T follicular helper cell (primary cell): ENCODE measurements at places on chromosomes 5 and 9.

DNA sequence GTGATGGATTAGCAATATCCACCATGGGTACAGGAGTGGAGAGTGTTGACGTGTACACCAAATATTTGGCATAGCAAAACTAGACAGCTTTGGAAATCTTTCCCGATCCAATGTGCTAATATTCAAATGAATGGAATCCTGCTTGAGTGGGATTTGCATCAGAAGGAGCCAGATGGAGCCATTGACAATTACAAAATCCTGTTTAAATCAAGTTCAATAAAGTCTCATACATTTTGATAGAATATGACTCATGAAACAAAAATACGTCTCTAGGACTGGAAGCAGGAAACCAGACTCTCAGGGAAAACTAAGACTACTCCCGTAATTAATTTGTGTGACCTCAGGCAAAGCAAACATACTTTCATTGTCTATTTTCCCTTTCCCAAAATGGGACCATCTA, 13.0 kb downstream of the TNC start:
- no peak for DNase-seq

GRCh38 chr9:88006511-88007290, 32.4 kb upstream of the CDK20 start:
- DNase-seq = no peak

DNA sequence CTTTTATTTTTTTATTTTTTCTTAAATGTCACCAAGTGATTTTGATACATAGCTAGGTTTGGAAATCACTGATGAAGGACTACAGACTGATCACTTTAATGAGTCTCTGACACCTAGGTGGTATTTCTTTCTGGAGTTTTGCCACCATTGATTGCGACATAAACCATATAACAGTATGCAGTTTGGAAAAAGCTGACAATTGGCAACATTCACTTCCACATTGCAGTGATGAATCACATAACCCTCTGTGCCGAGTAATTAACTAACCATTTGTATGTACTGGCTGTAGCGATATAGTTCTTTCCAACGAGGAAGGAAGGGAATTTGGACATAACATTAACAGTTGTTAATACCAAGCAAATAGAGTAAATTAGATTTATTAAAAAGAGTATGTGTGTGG, 222.9 kb upstream of the EFNA5 start:
- no peak for DNase-seq

DNA sequence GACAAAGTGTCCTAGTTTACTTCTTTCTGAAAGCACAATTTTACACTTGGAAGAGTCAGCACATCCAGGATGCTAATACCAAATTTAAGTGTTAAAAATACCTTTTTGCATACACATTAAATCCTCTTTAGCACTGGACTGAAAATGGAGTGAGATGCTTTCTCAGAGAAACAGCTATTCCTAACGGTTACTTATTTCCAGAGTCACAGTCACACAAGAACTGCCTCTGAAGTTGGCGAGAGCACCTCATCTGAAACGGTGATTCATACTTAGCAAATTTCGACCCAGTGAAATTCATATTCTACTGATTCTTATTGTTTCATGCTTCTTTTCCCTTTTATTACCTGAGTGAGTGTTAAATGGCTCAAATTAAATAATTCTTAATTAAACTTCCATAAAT, 12.2 kb downstream of the CDH18 start:
- no peak for DNase-seq

- DNase-seq = no peak
These were observed 197.9 kb downstream of the KCTD16 start for GRCh38 chr5:144368556-144368955.

DNA sequence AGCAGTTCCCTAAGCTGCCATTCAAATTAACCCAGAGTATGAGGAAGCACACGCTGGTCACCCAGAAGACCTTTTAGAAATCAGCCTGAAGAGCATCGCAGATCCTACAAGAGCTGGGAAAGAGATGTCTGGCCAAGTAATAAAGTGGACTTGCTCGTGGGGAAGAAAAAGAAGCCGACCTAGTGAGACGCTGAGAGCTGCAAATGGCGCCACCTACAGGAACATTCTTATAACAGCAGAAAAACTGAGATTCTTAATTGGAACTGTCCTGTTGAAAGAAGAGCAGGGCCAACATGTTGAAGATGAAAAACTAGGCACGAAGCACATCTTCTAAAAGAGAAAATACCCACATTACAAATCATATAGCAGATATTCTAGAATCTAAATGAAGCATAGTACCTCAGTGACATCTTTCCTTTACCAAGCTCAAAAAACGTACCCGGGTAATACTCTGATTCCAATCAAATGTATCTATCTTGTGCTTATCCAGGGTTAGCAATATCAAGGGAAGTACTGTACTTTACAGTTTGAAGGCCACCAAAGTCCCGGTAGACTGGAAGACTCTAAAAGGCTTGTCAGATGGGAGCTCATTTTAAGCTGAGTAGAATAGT, 3.9 kb upstream of the GNAQ start:
- DNase-seq = peak; percentile 35

GRCh38 chr5:2253040-2253975, 370.6 kb upstream of the IRX4 start:
- no peak for DNase-seq

DNA sequence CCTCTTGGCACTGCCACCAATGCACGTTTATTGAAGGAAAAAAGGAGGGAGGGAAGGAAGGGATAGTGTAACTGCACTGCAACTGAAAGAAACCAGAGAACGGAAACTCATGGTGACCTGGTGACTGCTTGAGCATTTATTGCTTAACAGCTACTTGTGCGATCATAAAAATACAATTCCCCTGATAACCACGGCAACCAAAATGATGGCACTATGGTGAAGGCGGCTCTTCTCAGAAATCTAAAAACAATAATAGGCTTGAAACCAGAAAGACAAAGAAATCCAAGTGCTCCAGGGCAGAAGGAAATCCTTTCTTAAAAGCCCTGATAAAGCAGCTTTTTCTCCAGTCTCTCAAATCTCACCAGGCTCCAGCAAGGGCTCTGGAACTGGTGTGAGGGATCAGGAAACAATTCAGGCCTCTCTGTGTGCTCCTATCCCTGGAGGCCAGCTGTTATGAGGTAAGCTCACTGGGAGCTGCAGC, 1.9 kb downstream of the FBXO10 start:
- no peak for DNase-seq

DNA sequence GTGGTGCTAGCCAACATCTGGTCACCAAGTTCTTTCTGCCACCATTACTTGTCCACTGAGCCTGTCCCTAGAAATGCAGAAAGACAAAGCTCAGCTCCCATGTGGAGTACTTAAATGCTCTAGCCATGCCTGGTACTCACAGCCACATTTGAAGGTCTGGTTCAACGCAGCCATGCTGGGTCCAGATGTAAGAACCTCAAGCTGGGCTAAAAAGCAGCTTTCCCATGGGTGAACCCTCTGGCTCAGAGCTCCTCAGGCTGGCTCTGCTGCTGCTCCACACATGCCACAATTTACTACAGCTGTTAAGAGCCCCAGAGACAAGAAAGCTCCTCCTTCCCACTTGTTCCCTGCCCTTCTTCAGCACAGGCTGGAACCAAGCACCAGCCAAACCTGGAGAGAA, 97.1 kb upstream of the LRRTM2 start:
- DNase-seq = no peak

- no peak for DNase-seq
These were observed 82.1 kb downstream of the C9orf152 start for GRCh38 chr9:110125763-110126351.

DNA sequence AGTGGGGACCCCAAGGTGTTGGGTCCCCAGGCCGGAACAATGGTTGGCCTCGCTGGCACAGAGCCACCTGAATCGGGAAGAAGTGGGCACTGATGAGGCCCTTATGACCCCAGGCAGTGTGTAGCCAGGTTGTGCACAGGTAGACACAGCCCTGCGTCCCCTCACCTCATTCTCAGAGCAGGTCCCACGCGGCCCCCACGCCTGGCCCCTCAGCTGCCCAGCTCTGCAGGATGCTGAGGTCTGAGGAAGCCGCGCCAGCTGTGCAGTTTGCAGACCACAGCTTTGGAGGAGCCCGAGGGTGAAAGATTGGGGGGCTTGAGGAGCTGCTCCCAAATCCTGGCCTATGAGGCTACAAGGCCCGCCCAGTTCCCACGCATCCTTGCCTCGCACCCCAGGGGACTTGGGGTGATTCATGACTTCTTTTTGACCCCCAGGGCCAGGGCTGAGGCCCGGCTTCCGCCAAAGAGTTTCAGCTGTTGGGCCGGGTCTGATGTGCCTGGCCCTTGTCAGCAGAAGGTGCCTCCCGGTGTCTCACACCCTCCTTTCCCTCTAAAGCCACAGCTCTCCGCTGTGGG, 87.8 kb upstream of the PHYKPL start:
- DNase-seq = no peak

DNA sequence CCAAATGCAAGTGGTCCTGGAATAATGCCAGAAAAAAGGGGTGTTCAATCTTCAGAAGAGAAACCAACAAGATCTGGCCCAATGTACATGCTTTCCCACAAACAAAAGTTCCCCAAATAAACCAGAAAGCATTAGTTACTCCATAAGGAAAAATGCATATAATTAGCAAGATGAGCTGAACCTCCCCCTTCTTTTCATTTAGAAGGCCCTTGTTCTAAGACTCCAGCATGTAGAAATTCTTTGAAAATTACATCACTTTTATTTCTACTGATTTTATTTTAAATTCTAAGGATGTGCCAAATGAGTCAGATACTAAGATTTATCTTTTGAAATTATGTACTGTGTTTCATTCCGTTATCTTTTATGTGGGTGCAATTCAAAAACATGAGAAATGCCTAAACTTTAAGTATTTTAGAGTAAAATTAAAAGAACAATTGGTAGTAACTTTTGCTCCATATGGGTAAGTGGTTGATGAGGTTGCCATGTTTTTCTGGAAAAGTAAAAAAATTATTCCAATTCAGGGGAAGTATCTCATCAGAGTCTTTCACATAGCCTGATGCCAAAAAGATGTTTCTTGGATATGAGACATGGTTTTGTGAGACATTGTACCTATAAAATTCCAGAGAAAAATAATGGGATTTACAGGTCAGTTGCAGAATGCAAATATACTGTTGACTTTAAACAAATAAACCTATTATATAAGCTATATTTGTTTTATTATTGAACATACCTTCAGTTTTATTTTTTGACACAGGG, 106.5 kb upstream of the CCDC112 start:
- no peak for DNase-seq

DNA sequence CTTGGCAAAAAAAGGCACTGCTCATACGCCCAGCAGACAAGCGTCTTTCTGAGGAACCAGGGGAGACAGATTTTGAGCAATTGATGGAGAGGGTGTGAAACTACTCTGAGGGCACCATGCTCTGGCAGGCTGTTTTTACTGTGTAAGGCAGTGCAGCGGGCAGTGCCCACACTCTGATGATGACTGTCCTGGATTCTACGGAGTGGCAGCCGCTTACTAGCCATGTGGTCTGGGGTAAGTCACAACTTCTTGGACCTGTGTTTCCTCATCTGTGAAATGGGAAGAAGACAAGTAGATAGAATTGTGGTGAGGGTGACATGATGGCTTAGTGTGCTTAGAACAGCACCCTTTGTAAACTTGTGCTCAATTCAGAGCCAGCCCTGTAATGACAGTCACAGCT, 38.8 kb downstream of the FABP6 start:
- DNase-seq = no peak

- no peak for DNase-seq
These were observed 152.3 kb downstream of the NR3C1 start for GRCh38 chr5:143251190-143251589.

GRCh38 chr5:37197340-37198050, 51.7 kb downstream of the CPLANE1 start:
- DNase-seq = no peak

DNA sequence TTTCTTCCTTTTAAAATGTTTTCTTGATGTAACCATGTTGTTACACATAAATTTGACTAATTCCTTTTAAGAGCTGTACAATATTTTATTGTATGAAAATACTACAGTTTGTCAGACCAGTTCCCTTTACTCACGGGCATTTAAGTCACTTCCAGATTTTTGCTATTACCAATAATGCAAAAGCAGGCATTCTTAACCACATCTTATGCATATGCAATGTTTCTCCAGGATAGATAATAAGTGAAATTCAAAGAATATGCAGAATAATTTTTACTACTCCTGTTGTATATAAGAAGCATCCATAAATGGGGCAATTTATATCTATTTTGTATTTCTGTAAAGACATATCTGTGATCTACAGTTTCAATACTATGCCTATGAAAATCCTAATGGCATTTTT, 77.3 kb downstream of the FNIP1 start:
- DNase-seq = no peak

DNA sequence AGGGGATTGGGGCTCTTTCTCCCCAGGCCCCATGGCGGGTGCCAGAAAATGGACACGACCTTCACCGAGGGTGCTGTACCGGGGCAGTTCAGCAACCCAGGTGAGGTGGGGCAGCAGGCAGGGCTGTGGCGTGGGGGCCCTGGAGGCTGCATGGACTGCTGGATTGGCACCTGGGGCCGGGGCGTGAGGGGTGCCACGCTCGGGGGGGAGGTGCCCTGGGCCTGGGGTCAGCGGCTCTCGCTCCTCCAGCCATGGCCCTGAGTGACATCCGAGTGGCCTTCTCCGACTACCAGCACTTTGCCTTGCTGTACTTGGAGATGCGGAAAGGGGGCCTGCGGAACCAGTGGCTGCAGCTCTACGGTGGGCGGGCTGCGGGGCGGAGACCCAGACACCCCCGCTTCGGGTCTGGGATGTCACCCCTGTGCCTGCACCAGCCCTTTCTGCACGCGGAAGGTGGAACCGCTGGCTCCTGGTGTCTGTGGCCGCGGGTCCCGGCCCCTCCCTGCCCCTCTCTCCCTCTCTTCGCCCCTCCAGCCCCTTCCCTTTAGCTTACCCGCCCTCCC, 1.8 kb downstream of the LCNL1 start:
- DNase-seq = no peak

DNA sequence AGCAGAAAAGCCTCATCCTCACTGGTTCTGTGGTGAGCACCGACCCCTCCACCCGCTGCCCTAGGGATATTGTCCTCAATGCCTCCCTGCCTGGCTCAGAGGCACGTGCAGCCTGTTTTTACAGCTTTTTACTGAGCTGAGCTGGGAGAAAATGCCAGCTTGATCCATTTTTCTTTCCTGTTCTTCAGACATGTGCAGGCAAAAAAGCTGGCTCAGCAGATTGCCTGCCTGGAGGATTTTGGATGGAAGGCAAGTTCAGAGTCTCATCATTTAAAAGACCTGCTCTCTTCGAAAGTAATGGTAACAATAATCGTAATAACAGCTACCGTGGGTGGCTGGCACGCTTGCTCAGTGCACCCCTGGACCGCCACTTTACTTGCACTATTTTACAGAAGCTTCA, 135.0 kb upstream of the SMIM23 start:
- no peak for DNase-seq

DNA sequence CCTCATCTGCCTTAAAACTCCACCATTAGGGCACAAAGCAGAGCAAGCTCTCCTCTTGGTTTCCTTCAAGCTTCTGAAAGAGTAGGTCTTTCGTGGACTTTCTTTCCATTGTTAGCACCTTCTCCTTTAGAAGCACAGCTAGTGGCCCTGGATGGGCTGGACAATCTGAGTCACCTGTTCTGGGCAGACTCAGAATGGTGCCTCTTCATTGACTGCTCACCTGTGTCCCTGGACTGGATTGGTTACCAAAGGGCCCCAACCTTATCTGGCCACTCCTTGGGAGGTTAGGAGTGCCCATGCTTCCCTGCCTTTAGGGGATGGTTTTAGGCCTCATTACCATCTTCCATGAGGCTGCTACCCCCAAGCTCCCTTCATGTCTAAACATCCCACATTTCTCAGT, 23.2 kb downstream of the TMEM174 start:
- no peak for DNase-seq
